ENCODE measurements at places on chromosomes 16 and 17.

DNA sequence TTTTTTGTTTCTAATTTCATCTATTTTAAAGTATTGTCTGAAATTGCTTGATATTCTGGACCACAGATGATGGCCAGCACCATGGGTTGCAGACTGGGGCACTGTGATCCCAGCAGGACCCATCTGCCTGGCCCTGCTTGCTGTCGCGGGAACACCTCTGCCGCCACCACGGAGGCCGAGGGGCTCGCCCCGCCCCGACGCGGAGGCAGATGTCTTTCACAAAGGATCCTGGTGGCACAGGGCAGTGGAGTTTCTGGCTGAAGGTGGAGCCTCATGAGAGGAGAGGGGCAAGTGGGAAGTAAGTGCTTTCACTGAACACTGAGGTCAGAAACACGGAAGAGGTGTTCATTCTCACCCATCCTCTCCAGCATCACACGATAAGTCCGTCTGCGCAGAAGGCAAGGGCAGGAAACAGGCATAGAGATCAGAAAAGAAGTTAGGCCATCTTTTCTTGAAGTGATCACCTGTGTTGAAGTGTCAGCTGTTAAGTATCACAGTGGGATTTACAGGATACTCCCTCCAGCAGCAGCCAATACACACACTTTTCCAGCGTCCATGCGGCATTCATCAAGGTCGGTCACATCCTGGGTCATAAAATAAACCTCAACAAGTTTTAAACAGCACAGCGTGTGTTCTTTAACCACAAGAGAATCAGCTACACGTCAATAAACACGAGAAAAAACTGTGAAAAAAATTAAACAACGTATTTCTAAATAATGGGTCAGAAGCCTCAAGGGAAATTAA, 194.5 kb downstream of the RPTOR start:
- no peak for DNase-seq

- DNase-seq, result peak; percentile 8
These were observed 106.7 kb downstream of the TTC19 start for GRCh38 chr17:16106161-16106891.

GRCh38 chr17:78001182-78001581, 42.7 kb downstream of the TNRC6C start:
- no peak for DNase-seq

GRCh38 chr16:79805621-79806020, 205.1 kb upstream of the MAF start:
- DNase-seq, result no peak

DNA sequence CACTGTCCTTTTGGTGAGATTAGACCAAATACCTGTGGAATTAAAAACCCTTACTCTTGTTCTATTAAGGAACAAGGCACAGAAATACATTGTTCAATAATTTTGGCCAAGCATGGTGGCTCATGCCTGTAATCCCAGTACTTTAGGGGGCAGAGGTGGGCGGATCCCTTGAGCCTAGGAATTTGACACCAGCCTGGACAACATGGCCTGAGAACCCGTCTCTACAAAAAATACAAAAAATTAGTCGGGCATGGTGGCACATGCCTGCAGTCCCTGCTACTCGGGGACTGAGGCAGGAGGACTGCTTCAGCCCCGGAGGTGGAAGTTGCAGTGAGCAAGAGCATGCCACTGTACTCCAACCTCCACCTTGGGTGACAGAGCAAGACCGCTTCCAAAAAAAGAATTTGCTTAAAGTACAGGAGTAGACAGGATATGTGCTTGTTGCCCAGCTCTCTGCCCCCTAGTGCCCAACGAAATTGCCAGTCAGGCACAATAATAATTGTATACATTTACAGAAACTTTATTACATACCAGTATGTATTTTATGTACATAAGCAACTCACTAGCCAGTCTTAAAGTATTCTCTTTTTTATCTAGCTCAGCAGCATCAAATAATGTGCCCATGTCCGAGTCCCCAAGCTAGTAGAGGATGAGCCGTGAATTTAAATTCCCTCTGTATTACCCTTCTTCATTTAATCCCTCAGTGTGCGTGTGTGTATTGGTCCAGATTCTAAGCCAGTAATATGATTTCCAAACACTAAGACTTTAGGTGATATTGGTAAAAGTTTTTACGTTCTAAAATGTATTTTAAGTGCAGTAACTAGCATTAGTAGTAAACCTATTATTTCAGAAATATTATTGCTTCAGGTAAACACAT, 1.4 kb downstream of the THUMPD1 start:
- no peak for DNase-seq

DNA sequence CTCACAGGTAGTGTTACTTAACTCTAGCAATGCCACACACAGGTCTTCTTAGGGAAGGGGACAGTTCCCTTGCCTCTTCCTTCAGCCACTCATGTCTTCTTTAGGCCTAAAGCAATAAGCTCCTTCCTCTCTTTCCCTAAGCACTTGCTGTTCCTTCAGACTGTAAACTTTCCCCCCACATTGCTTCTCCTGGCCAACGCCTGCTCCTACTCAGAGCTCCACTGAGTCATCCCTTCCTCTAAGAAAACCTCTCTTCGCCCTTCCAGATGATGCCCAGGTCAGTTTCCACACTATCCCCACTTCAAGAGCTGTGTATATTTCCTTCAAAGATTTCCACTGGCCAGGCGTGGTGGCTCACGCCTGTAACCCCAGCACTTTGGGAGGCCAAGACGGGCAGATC, 12.5 kb upstream of the EPOP start:
- DNase-seq, result no peak

DNA sequence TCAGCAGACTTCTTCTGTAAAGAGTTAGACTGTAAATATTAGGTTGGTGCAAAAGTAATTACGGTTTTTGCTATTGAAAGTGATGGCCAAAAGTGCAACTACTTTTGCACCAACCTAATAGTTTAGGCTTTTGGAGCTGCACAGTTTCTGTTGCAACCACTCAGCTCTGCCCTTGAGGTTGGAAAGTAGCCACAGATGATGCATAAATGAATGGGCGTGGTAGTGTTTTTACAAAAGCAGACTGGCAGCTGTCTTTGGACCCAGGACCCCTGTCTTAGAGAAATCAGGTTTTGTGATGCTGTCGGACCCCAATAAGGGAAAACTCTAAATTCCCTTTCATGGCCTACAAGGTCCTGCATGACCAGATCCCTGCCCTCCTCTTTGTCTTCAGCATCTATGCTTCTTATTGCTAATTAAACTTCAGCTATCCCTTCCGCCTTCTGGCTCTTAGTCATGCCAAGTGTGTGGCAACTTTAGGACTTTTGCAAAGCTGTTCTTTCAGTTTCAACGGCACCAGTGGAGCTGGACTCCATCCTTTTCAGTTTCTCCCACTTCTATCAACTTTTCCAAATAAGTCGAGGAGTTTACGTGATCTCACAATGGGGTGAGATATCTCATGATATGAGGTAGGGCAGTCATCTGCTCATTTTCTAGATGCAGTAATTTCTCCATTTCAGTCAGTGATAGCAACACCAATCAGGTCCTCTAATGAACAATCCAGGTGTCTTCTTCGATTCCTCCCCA, 232.3 kb downstream of the XYLT1 start:
- no peak for DNase-seq

- DNase-seq, result no peak
These were observed 13.4 kb downstream of the SNX20 start for GRCh38 chr16:50667497-50668367.

DNA sequence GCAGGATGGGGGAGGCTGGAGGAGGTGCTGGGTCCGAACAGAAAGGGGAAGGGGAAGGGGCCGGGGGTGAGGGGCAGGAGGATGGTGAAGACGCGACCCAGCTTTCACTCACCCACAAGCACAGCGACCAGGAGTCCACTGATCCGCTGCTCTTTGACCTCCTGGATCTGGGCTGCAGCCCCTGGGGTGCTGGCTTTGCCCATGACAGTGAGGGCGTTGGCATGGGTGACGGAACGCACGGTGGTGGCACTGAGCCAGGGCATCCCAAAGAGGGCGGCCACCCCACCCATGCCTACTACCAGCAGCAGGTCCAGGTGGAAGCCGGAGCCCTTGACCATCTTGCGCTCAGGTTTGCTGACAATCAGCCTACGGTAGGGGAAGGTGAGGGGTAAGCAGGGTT, 14.9 kb downstream of the SLC4A1 start:
- DNase-seq, result no peak

DNA sequence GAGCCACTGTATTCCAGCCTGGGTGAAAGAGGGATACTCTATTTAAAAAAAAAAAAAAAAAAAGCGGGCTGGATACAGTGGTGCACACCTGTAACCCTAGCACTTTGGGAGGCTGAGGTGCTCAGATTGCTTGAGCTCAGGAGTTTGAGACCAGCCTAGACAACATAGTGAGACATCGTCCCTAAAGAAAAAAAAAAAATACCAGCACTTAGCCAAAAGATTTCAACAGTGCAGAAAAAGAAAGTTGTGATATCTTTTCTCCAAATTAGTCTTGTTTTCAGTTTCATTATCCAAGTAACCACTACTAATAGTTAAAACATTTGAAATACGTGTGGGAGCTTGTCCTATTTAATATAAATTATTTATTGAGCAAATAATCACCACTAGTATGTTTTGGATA, 48.7 kb downstream of the TENT4B start:
- no peak for DNase-seq

DNA sequence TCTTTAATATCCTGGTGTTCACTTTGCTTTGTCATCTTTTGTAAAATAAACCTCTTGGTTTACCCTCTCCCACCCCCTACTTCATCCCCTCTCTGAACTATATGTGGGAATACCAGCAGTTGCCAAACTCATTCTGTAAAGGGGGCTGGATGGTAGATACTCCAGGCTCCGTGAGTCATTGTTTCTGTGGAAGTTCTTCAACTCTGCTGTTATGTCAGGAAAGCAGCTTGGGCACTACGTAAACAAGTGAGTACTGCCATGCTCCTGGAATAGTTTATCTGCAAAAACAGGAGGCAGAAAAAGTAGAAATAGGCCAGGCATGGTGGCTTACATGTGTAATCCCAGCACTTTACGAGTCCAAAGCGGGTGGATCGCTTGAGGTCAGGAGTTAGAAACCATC, 17.6 kb downstream of the MVP start:
- no peak for DNase-seq

- DNase-seq, result no peak
These were observed 313.8 kb downstream of the C16orf95 start for GRCh38 chr16:87003414-87003755.
